AML-193 (cell line): ENCODE measurements at places on chromosomes 2 and 18.

DNA sequence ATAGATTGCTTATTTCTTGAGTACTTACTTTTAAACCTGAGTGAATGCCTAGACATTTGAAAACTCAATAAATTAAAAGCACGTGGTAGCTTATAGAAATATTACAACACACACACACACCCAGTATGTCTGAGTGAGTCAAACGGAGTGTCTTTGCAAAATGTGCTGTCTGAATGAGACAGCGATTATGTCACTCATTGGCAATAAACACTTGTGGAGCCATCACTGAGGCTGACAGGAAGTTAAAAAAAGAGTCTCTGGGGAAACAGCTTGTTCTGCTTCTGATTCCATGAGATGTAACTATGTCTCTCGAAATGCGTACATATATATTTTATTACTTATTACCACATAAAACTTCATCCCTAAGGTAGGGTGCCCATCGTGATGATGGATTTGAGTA, 22.3 kb upstream of the VPS4B start:
- peak; percentile 97 for DNase-seq

GRCh38 chr2:8803658-8804379, 33.6 kb downstream of the KIDINS220 start:
- DNase-seq, result no peak

DNA sequence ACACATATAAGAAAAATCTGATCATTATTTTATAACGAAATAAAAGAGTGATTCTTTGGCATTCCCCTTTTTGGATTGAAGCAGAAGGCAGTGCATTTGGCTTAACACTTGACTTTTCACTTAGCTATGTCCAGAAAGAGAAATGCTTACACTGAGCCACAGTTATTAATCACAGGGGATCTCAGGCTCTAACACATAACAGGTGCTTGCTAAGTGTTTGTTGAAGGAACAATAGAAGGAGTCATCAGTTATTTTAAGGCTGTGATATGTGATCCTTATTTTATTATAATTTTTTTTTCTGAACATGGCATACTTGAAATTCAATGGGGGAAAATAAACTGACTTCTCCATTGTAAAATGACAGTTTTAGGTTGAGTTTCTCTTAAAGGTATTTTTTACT, 209.5 kb downstream of the UBE2E3 start:
- no peak for DNase-seq

DNA sequence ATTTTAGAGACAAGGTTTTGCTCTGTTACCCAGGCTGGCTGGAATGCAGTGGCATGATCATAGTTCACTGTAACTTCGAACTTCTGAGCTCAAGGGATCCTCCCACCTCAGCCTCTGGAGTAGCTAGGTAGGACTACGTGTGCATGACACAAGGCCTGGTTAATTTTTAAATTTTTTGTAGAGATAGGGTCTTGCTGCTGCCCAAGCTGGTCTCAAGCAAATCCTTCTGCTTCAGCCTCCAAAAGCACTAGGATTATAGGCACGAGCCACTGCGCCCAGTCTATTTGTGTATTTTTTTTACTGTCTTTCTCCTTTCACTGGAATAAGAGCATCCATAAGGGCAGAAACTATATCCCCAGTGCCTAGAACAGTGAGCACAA, 89.3 kb downstream of the PLEKHM3 start:
- DNase-seq, result no peak

- no peak for DNase-seq
Observed at GRCh38 chr2:17430326-17430725, 87.9 kb downstream of the RAD51AP2 start.

GRCh38 chr2:239957681-239958472, 67.3 kb downstream of the NDUFA10 start:
- DNase-seq, result no peak

DNA sequence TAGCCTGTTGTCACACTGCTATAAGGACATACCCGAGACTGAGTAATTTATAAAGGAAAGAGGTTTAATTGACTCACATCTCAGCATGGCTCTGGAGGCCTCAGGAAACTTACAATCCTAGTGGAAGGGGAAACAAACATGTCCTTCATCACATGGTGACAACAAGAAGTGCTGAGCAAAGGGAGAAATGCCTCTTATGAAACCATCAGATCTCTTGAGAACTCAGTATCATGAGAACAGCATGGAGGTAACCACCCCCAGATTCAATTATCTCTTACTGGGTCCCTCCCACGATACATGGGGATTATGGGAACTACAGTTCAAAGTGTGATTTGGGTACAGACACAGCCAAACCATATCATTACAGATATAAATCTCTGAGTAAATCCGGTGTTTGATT, 148.7 kb downstream of the PRPF40A start:
- no peak for DNase-seq

- peak; percentile 3 for DNase-seq
Observed at GRCh38 chr2:231360881-231361371, 34.6 kb upstream of the B3GNT7 start.

- no peak for DNase-seq
Observed at GRCh38 chr2:47346-47725, 1.0 kb upstream of the FAM110C start.

GRCh38 chr2:40148334-40148733, 303.6 kb downstream of the SLC8A1 start:
- peak; percentile 10 for DNase-seq

DNA sequence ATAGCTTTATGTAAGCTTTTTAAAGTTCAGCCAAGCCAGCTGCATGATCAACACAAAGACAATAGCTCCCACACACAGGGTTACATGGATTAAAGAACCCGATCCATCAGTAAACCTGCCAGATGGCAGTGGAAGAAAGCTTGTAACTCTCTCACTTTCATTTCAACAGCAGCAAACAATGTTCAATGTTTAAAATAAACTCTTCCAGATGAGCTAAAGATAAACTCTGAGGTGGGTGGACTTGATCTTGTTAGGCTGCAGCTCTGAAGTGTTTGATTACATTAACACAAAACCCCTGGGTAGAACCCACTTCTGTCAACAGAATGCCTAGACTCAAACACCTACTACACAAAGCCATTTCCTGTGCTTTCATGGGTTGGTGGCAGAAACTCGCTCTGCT, 13.9 kb downstream of the RDH14 start:
- DNase-seq, result no peak

GRCh38 chr2:127034883-127035611, 71.9 kb downstream of the BIN1 start:
- no peak for DNase-seq

- no peak for DNase-seq
Observed at GRCh38 chr2:37708146-37708545, 36.7 kb upstream of the CDC42EP3 start.

DNA sequence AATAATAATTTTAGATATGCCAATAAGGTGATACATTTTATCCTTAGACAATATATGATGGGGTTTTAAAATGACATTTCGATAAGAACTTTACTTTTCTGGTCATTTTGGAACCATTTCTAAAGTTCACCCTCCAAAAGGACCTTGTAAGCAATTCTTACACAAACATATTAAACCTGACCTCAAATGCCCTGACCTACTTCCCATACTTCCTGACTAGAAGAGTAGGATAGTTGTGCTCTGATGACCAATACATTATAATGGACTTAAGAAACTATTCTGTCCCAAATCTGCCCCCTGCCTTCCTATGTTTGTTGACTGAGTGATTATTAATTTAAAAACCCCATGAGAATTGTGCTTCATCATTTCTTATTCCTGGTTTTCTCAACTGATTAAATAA, 24.6 kb downstream of the GCA start:
- DNase-seq, result no peak

DNA sequence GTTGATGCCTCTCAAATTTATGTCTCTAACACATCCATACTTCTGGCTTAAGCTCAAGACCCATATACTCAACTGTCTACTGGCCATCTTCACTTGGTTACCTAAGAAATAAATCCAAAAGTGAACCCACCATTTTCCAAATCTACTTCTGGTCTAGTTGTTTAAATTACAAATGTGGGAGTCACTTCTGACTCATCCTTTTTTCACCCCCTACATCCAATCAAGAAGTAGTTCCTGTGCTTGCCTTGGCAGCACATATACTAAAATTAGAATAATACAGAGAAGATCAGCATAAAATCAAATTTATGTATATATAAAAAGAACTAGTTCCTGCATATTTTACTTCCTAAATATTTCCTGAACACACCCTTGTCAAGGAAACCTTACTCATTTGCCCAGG, 53.6 kb downstream of the STRN start:
- no peak for DNase-seq

- no peak for DNase-seq
Observed at GRCh38 chr2:5515693-5516092, 176.5 kb upstream of the SOX11 start.

- no peak for DNase-seq
Observed at GRCh38 chr18:26228562-26229260, 2.5 kb downstream of the TAF4B start.

GRCh38 chr2:238974501-238975166, 126.7 kb downstream of the TWIST2 start:
- no peak for DNase-seq

DNA sequence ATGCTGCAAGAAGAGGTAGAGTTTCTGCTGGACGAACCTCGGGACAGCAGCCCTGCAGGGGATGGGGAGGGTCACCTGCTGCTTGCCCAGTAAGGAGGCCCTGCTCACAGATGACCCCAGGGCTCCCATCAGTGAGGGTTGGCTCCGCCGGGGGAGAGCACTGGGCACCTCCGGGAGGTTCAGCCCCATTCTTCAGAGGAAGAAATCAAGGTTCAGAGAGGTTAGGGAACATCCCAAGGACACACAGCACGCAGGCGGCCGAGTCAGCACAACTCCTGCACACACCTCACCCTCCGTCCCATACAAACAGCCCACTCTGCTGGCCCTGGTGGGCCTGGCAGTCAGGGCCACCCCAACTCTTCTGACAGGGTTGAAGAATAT, 11.7 kb upstream of the CCDC74B start:
- DNase-seq, result no peak

GRCh38 chr2:179298666-179299065, 34.0 kb upstream of the SESTD1 start:
- no peak for DNase-seq

DNA sequence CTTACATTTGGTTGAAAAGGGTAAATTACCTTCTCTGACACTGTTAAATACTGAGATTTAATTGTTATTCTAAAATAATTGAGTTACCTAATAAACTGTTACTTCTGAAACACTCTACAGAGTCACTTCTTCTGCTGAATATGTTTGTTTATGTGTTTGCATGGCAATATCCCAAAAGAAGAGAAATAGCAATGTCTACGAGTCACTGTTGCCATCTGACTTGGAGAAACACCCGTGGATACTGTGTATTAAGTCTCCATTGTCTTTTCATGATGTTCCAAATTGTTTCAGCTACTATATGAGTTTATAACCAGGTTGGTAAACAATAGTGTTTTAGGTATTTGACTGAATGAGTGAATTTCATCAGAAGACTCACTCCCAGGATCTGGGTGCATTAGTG, 754.2 kb upstream of the ID2 start:
- DNase-seq, result no peak

GRCh38 chr2:202079310-202079709, 6.3 kb downstream of the KIAA2012 start:
- DNase-seq, result no peak

GRCh38 chr18:48192542-48192941, 216.6 kb downstream of the ZBTB7C start:
- DNase-seq, result no peak

GRCh38 chr2:145146691-145147090, 626.8 kb upstream of the ZEB2 start:
- DNase-seq, result no peak

DNA sequence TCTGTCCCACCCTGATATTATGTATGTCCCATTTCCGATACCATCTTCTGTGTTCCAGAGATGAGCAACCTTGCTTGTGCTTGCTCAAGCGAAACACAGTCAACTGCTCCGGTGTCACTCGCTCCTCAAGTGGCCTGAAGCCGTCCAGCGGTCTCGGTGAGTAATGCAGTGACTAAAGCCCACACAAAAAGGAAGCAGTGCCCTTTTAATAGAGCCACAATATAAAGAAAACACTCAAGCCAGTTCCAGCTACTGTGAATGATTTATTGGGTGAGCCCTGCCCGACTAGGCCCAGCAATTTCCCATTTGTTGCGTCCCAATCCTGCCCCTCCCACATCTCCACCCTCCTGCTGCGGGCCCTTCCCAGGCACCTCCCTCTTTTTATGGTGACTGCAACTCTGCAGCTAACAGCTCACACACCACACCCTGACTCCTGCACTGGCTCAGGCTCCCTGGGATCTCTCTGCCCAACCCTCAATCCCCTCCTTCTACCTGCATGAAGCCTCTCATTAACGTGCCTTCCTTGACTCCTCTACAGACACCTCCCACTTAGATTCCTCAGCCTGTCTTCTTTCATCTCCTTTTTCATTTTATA, 44.2 kb upstream of the DSC1 start:
- peak; percentile 64 for DNase-seq

GRCh38 chr2:20452551-20452950, 5.7 kb downstream of the RHOB start:
- DNase-seq, result no peak

- DNase-seq, result no peak
Observed at GRCh38 chr2:29910465-29910864, 10.9 kb downstream of the ALK start.

DNA sequence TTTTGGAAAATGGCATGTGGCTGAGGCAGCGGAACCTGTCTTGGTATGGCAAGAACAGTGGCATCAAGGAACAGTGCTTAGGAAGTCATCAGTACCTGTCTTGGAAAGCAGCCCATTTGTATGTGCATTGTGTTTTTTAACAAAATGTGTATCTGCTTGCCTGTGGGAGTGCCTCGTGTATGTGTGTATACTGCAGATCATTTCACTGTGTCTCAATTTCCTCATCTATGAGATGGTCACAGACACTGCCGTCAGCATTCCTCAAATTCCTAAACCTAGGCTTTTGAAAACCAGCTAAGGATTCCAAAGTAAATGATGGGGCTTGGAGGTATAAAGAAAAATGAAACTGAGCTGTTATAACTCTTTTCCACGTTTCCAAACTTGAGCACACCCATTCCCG, 441.3 kb downstream of the RND3 start:
- no peak for DNase-seq

DNA sequence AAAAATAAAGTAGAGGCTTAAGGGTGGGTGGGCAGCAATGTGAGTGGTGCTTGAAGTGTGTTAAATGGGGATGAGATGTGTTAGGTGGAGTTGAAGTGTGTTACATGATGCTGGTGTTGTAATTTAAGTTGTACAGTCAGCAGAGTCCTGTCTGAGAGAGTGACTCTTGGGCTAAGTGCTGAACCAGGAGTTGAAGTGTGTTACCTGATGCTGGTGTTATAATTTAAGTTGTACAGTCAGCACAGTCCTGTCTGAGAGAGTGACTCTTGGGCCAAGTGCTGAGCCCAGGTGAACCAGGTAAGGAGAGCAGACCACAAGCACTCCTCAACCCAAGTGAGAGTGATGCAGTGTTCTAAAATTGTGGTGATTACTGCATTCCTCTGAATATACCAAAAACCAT, 40.6 kb downstream of the LCLAT1 start:
- DNase-seq, result no peak
